Endodermal cell (in vitro differentiated cells): ENCODE measurements at places on chromosomes 6 and 20.

GRCh38 chr20:25299806-25300205 lies 51.9 kb downstream of the PYGB start:
- H3K36me3 ChIP-seq = peaks cover 31% of the 10 kb centered on the region
- H3K4me1 ChIP-seq = peaks cover 5% of the 10 kb centered on the region
- H3K4me3 ChIP-seq = no peak overlapping the region
- DNase-seq = no peak

DNA sequence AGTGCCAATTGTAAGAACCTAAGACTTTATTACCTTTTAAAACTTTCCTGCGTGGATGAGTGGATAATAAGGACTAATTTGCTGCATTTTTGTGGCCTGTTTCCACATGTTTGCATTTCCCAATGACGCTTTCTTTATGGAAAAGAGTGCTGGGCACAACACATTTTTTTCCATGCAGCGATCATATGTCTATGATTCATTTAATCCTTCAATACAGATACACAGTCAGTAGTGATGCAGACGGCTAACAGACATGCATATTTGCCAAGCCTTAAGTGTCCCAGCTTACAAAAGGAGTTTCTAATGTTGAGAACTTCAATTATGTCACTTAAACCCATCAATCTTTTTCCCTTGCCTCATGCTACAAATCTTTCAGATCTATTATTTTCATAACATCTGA lies 239.8 kb upstream of the PREP start:
- H3K36me3 ChIP-seq = no peaks in the 10 kb centered on the region
- H3K27ac ChIP-seq = no peak overlapping the region
- peaks cover 9% of the 10 kb centered on the region for H3K27me3 ChIP-seq
- H3K4me3 ChIP-seq = no peak overlapping the region
- no peaks in the 10 kb centered on the region for H3K4me1 ChIP-seq

DNA sequence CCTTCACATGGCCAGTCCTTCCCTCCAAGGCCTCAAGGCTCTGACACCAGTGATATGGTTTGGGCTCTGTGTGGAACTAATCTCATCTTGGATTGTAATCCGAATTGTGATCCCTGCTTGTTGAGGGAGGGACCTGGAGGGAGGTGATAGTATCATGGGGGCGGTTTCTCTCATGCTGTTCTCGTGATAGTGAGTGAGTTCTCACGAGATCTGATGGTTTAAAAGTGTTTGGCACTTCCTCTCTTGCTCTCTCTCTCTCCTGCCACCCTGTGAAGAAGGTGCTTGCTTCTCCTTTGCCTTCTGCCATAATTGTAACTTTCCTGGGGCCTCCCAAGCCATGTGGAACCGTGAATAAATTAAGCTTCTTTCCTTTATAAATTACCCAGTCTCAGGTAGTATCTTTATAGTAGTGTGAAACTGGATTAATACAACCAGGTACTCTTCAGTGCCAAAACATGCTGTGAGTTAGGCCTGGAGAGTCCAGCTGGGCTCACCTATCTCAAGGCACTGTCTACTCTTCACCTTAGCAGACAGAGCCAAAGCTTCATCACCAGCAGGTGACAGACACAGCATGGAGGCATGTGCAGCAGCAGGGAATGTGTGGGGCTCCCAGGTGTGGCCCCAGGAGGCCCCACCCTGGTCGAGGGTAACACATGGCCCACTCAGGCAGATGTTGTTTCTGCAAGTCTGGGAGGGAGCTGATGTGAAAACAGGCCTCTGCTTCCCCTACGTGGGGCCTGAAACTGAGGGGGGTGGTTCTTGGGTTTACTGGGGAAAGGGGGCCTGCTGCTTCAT lies 97.5 kb upstream of the CDYL start:
- peaks cover 3% of the 10 kb centered on the region for H3K4me1 ChIP-seq
- no peaks in the 10 kb centered on the region for H3K27me3 ChIP-seq
- no peak overlapping the region for H3K4me3 ChIP-seq
- no peak for DNase-seq
- H3K36me3 ChIP-seq = no peaks in the 10 kb centered on the region
- H3K27ac ChIP-seq = no peak overlapping the region

- no peak overlapping the region for H3K27ac ChIP-seq
- H3K27me3 ChIP-seq = no peaks in the 10 kb centered on the region
- H3K4me1 ChIP-seq = peaks cover 4% of the 10 kb centered on the region
These were observed 813.0 kb downstream of the DHX35 start for GRCh38 chr20:39775110-39775509.

DNA sequence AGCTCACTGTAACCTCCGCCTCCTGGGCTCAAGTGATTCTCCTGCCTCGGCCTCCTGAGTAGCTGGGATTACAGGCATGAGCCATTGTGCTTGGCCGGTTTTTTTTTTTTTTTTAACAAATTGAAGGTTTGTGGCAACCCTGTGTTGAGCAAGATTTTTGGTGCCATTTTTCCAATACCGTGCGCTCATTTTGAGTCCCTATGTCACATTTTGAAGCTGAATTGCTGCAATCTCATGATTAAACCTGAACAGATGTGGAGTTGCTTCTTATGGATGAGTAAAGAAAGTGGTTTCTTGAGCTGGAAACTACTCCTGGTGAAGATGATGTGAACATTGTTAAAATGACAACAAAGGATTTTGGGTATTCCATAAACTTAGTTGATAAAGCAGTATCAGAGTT lies 16.6 kb downstream of the SASH1 start:
- no peaks in the 10 kb centered on the region for H3K4me1 ChIP-seq
- DNase-seq = no peak
- no peak overlapping the region for H3K4me3 ChIP-seq

- H3K4me1 ChIP-seq = no peaks in the 10 kb centered on the region
- H3K4me3 ChIP-seq = no peak overlapping the region
- DNase-seq = no peak
- no peaks in the 10 kb centered on the region for H3K36me3 ChIP-seq
- no peak overlapping the region for H3K27ac ChIP-seq
These were observed 28.4 kb downstream of the IL20RA start for GRCh38 chr6:137016356-137016755.

- H3K27ac ChIP-seq = no peak overlapping the region
- H3K27me3 ChIP-seq = peaks cover 10% of the 10 kb centered on the region
- H3K4me1 ChIP-seq = no peaks in the 10 kb centered on the region
These were observed 19.9 kb upstream of the BHLHE23 start for GRCh38 chr20:63026582-63027165.

GRCh38 chr6:43761666-43762409 lies 8.2 kb upstream of the VEGFA start:
- no peak for DNase-seq
- H3K4me1 ChIP-seq = peaks cover 32% of the 10 kb centered on the region
- no peak overlapping the region for H3K27ac ChIP-seq
- no peaks in the 10 kb centered on the region for H3K27me3 ChIP-seq
- H3K36me3 ChIP-seq = no peaks in the 10 kb centered on the region
- H3K4me3 ChIP-seq = no peak overlapping the region
